Activated gamma-delta T cell (primary cell): ENCODE measurements at places on chromosomes 2 and 18.

- DNase-seq: no peak
Observed at GRCh38 chr2:25187729-25188350, 19.5 kb upstream of the POMC start.

GRCh38 chr18:63140038-63140450 lies 179.5 kb downstream of the BCL2 start:
- DNase-seq: no peak

GRCh38 chr2:241965931-241966412 lies 96.4 kb downstream of the RTP5 start:
- no peak for DNase-seq

- DNase-seq: no peak
Observed at GRCh38 chr2:173175222-173175621, 99.6 kb downstream of the MAP3K20 start.

DNA sequence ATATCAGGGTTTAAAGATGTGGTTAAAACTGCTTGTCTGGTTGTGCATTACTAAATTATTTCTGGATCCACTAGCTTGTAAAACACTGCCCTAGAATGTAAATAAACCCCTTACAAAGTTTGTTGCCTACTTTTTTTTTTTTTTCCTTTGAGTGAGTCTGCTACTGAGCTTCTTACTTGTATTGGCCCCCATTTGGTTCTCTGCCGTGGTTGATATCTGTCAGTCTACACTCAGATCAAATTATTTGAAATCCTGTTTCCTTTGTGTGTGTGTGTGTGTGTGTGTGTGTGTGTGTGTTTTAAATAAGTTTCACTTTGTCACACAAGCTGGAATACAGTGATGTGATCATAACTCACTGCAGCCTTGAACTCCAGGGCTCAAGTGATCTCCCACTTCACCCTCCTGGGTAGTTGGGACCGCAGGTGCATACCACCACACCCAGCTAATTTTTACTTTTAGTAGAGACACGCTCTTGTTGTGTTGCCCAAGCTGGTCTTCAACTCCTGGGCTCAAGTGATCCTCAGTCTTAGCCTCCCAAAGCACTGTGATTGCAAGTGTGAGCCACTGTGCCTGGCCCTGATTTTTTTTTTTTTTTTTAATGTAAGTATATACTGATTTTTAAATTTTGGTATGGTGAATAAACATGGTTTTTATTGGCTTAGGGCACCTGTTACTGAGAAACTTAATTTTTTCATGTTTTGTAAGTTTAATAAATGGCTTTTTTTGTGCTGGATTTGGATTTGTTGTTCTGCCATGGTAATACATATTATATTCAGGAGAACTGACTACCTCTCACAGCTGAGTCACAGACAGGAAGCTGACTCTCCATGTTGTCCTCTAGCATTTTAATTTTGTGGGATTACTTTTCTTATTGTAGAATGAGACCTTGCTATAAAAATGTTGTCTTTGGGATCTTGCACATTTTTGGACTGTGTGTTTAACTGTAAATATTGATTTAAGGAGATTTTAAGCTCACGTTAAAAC lies 48.5 kb downstream of the MAP4K4 start:
- no peak for DNase-seq

DNA sequence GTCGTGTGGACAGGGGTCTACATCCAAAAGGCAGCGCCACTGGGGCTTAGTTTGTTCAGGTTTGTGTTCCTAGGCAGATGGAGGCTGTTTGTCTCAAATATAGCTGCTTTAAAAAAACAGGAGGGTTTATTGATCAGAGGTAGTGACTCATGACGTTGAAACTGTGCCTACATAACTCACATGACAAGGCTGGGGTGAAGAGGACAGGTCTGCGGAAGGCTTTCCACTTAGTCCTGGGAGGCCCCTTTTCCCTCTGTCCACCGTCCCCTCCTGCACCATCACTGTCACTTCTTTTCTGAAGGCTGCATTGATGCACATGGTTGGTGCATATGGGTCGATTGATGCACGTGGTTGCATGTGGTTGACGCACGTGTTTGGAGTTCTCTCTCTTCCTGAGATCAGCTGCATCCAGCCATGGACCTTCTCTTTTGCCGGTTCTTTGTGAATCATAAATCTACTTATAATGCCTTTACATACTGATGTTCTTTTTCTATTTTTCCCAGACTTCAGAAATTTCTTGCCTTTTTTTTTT lies 10.9 kb downstream of the SH3RF3 start:
- no peak for DNase-seq
